GM23248 (cell line): ENCODE measurements at places on chromosomes 7 and 10. TPM values are rescaled to one million over a fixed set of nuclear protein-coding genes. Genes with fewer than 3 reads are reported as not detected.

Gene ASAH2B
- total RNA-seq, result 3.7 and 7.8 TPM in 2 replicates

Gene FANK1
- total RNA-seq, result 4.3 and 13.3 TPM in 2 replicates

Gene FAM25G
- total RNA-seq, result not detected in 2 replicates

Gene SRGN
- 108 and 136 TPM in 2 replicates for total RNA-seq

Gene LBX1
- not detected in 2 replicates for total RNA-seq

Gene SLC25A28
- 22.8 and 37.6 TPM in 2 replicates for total RNA-seq

Gene ITPRID1
- not detected in 2 replicates for total RNA-seq

Gene TMEM176A
- total RNA-seq, result not detected in 2 replicates

Gene SNCG
- total RNA-seq, result 1.2 and 1.8 TPM in 2 replicates

Gene GJD4
- not detected in 2 replicates for total RNA-seq

Gene POM121
- 4.9 and 6.5 TPM in 2 replicates for total RNA-seq

Gene PRF1
- total RNA-seq, result not detected in 2 replicates

Gene CACNB2
- total RNA-seq, result 0.32 and 3.7 TPM in 2 replicates

- DNase-seq, result no peak
Observed at GRCh38 chr7:16260236-16260728, 161.1 kb downstream of the CRPPA start.

GRCh38 chr7:30778255-30779025, 7.2 kb downstream of the MINDY4 start:
- peak; percentile 30 for DNase-seq

GRCh38 chr10:115355162-115355760, 262.1 kb downstream of the ATRNL1 start:
- DNase-seq, result peak; percentile 67

GRCh38 chr10:126686268-126686667, 15.8 kb upstream of the C10orf90 start:
- peak; percentile 34 for DNase-seq

DNA sequence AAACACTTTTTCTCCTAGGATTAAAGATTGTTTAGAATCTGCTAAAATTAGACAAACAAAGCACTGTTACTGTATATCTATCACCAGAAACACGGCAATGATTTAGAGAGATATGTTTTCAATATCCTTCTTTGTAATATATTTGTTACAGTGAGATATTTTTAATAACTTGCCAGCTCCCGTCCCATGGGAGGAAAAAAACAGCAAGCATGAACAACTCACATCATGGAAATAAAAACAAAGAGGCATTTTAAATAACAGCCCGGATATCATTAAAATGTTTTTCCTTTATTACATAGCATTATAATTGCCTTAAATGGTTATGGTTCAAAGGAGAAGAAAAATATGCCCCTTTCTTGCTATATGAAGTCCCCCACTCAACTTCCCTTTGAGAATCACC, 272.1 kb downstream of the BMPER start:
- no peak for DNase-seq

DNA sequence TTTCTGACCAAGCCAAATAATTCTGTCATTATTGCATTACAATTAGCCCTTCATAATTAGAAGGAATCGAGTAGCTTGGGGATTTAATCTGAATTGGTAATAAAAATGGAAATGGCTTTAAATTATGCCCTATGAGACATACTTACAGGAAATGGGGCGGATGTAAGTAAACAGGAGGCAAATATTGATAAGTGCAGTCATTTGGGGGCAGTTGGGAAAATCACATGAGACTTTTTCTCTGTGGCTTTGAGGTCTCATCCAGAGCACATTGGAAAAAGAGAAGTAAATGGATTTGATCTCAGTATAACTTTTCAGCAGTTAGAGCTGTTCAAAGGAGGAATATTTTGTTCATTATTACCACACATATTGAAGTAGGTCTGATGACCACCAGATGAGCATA, 307.8 kb upstream of the POM121L12 start:
- no peak for DNase-seq

DNA sequence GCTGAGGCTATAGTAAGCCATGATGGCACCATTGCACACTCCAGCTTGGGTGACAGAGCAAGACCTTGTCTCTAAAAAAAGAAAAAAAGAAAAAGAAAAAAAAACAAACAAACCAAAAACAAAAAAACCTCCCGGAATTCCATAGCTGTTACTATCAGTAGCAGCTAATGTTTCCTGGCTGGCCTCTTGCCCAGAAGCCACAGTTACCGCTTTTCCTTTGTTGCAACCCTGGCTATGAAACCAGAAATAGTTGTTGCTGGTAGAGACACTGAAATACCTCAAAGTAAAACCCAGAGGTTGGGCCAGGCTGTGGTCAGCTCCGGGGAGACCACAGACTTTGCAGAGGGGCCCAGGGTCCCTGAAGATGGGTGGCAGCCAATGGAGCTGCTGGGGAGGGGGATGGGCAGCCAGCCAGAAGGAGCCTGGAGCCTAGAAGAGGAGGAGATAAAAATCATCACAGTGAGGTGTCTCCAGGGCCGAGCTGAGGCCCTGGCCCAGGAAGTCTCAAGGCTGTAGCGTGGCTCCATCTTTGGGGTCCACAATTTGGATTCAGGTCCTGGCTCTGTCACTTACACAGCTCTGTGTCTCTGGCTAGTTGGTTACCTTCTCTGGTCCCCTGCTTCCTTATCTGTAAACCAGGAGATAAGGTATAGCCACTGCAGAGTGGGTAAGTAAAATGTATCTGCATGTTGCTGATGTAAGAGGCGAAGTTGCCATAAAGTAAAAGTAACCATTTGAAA, 3.4 kb upstream of the CHST12 start:
- DNase-seq, result peak; percentile 97

- no peak for DNase-seq
Observed at GRCh38 chr10:122142641-122143237, 128.4 kb upstream of the BTBD16 start.

DNA sequence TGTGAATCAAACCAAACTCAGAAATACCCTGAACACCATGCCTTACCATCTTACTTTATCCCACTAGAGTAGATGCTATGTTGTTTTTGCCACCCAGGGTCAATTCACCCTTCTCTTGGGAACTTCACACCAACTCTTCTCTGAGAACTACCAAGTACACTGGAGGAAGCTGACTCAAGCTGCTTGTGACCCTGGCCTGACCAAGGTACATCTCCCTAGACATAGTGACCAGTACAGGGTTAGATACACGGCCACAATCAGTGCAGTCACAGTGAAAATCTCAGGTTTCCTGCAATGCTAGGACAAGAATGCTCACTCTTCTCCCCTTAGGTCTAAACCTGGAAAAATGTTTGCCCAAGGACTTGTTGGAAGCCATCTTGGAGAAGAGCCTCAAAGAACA, 31.8 kb downstream of the EZH2 start:
- no peak for DNase-seq

GRCh38 chr10:27190508-27190907, 35.4 kb downstream of the MASTL start:
- peak; percentile 11 for DNase-seq

GRCh38 chr10:30542001-30542894, 87.3 kb downstream of the LYZL2 start:
- no peak for DNase-seq

- DNase-seq, result no peak
Observed at GRCh38 chr7:151784853-151785680, 91.8 kb downstream of the PRKAG2 start.

- DNase-seq, result no peak
Observed at GRCh38 chr10:66842867-66843266, 83.0 kb upstream of the LRRTM3 start.

GRCh38 chr7:37820708-37821468, 27.5 kb upstream of the NME8 start:
- DNase-seq, result no peak

DNA sequence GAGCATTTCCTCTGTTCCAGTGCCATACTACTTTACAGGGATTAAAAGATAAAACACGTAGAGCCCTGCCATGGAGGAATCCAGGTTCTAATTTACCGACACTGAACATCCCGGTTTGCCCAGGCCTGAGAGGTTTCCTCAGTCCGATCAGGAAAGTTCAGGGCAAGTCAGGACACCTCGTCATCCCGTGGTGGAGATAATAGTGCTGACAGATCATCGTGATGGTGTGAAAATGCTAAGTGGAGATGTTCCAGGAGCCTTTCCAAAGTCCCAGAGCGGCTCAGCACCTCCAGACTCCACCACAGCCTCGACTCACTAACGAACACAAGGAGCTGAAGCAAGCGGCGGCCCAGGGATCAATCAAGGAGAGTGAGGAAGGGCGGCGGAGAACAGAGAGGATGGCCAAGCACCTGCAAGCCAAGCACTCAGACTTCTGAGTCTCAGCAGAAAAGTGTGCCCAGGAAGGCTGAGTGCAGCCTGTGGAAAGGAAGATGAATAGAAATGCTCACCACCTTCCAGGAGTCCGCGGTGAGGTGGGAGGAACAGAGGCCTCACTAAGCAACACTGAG, 103.7 kb upstream of the VWC2 start:
- DNase-seq, result no peak

GRCh38 chr7:7869036-7869435, 99.6 kb upstream of the GLCCI1 start:
- DNase-seq, result no peak

- no peak for DNase-seq
Observed at GRCh38 chr7:132437730-132438129, 138.5 kb downstream of the PLXNA4 start.

DNA sequence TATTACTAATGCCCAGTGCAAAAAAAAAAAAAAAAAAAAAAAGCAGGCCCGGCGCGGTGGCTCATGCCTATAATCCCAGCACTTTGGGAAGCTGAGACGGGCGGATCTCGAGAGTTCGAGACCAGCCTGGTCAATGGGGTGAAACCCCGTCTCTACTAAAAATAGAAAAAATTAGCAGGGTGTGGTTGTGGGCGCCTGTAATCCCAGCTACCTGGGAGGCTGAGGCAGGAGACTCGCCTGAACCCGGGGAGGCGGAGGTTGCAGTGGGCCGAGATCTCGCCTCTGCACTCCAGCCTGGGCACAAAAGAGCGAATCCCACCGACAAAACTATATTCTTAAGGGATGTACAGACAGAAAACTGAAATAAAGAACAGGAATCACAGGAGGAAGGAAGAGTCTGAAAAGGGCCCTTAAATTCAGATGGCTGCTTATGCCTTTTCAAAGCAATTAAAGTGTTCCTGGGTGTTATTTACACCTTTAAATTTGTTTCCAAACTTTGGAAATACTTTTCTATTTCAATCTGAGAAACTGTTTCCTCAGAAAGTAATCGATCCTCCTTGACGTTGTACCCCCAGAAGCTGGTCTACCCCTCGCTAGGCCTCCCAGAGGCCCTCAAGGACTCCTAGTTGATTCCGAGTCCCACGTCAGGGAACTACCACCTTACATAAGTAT, 2.0 kb upstream of the KMT2E start:
- peak; percentile 54 for DNase-seq

DNA sequence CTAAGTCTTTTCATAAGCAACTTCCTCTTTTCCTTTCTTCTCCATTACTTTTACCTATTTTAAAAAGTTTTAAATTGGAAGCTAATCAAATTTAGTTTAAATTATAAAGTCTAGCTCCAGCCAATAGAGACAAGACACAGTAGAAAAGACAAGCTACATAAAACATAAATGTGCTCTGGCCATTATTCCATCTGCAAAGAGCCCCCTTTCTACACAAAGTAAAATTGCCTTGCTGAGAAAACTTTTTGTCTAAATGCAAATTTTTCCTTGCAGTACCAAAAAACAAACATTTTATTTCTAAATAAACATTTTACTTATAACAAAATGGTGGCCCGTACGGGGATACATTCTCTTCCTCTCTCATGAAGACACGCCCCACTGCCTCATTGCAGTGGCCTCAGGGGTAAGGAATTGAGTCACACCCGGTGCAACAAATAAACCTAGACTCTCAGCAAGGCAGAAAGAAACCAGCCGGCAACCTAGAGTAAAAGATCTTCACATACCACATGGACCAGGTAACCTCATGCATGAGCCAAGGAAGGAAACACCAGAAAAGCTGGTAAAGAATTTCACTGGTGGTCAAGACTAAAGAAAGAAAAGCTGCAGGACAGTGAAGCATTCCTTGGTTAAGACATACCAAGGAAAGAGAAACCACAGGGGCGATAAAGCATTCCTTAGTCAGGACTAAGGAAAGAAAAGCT, 71.6 kb upstream of the ZNF746 start:
- DNase-seq, result no peak

- DNase-seq, result peak; percentile 5
Observed at GRCh38 chr7:127409629-127410028, 17.1 kb upstream of the ZNF800 start.

- peak; percentile 83 for DNase-seq
Observed at GRCh38 chr10:32379318-32379949, 32.5 kb upstream of the EPC1 start.

DNA sequence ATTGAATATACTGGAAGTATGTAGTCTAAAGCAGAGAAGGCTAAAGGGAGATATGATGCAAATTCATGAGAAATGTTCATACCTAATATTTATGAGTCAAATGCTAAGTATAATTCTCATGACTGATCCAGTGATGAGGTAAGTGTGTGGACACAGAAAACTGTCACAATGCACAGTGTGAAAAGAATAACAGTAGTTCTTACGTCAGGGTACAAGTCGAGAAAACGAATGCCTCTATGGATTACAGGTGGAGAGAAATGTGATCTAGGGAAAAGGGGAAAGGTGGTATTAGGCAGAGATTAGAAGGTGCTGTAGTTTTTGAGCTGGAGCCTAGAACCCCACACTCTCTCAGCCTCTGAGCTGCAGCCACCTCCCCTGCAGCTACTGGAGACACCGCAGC, 542.0 kb downstream of the CNTNAP2 start:
- DNase-seq, result no peak

- no peak for DNase-seq
Observed at GRCh38 chr10:35526746-35527145, 78.4 kb upstream of the GJD4 start.

DNA sequence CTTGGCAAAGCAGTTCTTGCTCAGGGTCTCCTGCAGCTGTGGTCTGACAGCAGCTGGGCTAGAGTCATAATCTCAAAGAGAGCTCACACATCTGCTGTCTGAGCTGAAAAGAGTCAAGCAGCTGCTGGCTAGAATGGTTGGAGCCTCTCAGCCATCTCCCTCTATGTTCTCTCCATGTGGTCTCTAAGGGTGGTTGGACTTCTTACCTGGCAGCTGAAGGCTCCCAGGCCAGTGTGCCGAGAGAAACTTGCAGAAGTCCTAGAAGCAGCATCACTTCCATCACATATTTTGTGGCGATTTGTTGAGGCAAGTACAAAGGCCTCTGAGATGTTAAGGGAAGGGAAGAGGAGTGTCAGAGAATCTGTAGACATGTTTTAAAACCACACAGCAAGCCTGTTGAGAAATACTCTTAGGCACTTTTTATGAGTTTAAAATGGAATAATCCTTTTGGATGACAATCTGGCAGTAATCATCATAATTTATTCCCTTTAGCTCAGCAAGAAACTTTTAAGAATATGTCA, 93.2 kb downstream of the REEP3 start:
- DNase-seq, result peak; percentile 44

- DNase-seq, result peak; percentile 72
Observed at GRCh38 chr10:124671486-124672075, 72.6 kb downstream of the FAM53B start.
